Fibroblast of the aortic adventitia (primary cell): ENCODE measurements at places on chromosomes 4 and X. TPM values are rescaled to one million over a fixed set of nuclear protein-coding genes. Genes with fewer than 3 reads are reported as not detected.
A peak's percentile ranks its signal among the peaks of the same experiment; 100 is the strongest.

ETDA gene
- total RNA-seq: not detected in 2 replicates

NHS gene
- total RNA-seq: 1.6 and 11.6 TPM in 2 replicates

TRIML2 gene
- not detected in 2 replicates for total RNA-seq

SOX3 gene
- total RNA-seq: not detected in 2 replicates

GRCh38 chr4:48270951-48271473 lies 1.4 kb upstream of the TEC start:
- DNase-seq: no peak

DNA sequence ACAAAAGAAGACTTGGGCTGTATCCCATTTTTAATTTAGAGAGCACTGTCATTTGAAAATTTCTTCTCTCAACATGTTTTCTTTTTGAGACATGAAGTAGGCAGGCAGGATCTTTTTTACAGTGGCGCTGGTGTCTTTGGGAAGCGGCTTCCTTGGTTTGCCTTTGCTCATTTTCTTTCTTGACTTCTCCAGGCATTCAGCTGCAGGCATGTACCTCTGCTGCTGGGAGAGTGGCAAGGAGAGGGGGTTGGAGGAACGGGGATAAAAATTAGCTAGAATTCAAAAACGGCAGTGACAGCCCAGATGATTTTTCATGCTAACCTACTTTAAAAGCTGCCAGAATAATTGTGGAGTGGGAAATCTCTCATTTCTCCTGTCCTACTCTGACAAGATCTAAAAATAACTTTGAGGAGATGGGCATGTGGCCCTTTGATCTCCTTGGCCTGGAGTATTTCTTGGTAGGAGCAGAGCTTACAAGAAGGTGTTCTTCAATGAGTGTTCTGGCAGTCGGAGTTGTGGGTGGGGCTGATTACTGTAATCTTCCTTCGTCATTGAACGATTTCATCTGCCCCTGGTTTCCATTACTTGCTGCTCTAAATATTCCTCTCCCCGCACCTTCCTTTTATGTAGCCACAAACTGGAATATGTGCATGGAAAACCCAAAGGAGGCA lies 54.8 kb downstream of the TBL1X start:
- peak; percentile 62 for DNase-seq

GRCh38 chrX:47229427-47229826 lies 3.4 kb upstream of the USP11 start:
- DNase-seq: no peak

DNA sequence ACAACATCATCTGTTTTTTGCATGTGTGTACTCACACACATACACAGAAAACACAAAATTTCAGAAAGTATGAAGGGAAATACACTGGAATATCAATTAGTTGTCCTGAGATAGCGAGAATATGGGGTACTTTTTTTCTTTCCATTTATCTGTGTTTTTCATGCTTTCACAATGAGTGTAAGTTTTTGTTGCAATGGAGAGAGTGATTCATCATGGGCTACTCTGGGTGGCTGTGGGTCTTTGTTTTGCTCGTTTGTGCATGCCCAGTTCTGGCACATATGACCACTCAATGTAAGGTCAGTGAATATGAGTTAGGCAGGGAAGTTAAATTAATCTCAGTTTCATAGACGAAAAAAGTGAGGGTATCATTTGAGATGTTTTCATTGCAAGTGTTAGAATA lies 26.9 kb downstream of the XK start:
- DNase-seq: peak; percentile 19

DNA sequence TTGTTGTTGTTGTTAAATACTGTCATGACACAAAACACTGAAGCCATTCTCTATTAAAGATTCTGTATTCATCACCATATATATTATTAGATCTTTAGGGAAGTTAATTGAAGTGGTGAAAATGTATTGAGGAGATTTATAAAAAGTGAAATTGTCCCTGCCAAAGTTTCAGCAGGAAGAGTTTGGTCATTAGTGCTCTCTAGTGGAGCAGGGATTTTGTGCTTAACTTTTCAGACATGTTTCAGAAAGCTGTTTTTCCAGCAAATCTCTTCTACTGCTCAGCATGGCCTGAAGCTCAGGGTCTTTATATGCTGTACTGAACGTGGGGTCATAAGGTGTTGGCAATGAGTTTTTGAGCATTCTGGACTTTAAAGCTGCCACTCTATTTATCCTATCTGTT lies 36.7 kb upstream of the CXXC4 start:
- DNase-seq: no peak

DNA sequence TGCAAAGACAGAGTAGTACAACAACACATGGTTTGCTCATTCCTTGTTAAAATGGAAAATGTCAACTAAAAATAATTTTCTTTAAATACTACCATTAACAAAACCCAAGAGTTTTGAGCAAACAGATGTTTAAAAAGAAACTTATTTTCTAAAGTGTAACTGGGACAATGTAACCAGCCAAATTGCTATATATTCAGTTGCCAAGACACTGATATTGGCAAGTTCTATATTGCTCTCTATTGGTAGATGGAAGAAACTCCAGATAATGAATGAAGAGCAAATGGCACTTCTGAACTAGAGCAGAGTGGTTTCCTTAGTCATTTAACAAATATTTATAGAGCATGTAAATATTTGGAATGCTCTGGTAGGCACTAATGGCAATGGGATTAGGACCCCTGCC lies 966.2 kb downstream of the RPA4 start:
- no peak for DNase-seq

GRCh38 chrX:129606918-129607317 lies 47.8 kb downstream of the APLN start:
- peak; percentile 68 for DNase-seq

DNA sequence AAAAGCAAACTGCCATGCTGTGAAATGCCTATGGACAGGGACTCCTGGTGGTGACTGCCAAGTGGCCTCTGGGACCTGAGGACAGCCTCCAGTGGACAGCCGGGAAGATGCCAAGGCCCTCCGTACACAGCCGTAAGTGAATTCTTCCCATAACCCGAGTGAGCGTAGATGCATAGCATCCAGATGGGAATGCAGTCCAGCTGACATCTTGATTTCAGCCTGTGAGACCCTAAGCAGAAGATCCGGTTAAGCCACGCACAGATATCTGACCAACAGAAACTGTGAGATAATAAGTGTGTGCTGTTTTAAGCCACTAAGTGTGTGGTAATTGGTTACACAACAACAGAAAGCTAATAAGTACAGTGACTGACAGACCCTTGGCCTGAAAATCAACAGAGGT lies 55.9 kb downstream of the TMEM156 start:
- DNase-seq: no peak

GRCh38 chr4:110165382-110166286 lies 32.8 kb downstream of the ELOVL6 start:
- DNase-seq: peak; percentile 59

- DNase-seq: no peak
Measured at GRCh38 chr4:134935320-134935719, 733.7 kb upstream of the PABPC4L start.

- no peak for DNase-seq
Measured at GRCh38 chr4:184282895-184283654, 65.4 kb upstream of the ENPP6 start.

DNA sequence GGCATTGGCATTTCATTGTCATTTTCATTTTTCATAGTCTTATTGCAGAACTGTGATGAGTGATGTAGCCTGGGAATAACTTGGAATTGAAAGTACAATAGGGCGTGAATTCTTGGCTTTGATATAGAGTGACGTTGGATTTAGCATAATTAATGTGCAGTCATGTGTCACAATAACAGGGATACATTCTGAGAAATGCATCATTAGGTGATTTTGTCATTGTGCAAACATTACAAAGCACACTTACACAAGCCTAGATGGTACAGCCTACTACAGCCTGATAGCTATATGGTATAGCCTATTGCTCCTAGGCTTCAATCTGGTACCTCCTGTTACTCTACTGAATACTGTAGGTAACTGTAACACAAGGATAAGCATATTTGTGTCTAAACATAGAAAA lies 300.8 kb downstream of the DTHD1 start:
- DNase-seq: no peak

DNA sequence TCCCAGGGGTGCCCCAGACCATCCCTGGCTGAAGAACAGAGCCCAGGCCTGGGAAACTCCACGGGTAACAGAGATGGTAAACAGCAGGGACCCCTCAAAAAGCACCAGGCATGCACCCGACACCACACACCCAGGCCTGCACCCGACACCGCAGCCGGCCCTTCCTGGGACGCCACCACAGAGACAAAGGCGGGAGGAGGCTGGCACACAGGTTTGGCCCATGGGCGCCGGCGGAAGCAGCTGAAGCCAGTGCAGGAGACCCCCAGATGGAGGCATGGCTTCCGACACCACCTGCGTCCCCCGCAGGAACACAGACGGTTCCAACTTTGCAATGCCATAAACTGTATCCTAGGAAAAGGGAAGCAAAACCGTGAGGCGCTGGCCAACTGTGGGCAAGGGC lies 22.3 kb downstream of the CTBP1 start:
- DNase-seq: no peak

DNA sequence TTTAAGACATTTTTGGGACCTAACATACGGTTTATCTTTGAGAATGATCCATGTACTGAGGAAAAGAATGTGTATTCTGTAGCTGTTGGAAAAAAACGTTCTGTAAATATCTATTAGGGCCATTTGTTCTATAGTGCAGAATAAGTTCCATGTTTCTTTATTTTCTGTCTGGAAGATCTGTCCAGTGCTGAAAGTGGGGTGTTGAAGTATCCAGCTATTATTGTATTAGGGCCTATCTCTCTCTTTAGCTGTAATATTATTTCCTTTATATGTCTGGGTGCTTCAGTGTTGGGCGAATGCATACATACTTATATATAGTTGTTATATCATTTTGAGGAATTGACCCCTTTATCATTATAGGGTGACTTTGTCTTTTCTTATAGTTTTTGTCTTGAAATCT lies 24.7 kb downstream of the MAGEC1 start:
- no peak for DNase-seq

DNA sequence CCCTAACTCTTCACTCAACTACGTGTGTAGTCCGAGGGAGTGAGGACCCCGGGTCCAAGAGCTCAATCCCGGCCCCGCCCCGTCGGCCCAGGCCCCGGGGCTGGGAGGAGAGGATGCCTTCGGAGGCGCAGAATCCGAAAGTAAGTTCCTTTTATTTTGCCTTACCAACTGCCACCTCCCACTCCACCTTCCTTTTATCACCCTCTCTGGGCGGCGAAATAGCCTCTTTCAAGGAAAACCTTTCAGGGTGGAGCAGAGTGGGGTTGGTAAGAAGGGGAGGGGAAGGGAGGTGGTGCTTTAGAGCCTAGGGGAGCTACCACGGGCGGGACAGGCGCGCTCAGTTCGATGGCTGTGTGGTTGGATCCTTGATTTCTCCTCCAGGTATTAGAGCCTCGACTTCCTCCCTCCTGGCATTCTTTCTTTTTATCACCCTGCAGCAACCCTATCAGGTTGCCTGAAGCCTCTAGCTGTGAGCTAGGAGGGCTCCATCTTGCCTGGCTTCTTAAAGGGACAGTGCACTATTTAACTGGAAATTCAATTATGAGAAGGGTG lies 191.2 kb downstream of the RRAGB start:
- DNase-seq: no peak

GRCh38 chr4:83113429-83113786 lies 1.1 kb downstream of the PLAC8 start:
- DNase-seq: no peak

DNA sequence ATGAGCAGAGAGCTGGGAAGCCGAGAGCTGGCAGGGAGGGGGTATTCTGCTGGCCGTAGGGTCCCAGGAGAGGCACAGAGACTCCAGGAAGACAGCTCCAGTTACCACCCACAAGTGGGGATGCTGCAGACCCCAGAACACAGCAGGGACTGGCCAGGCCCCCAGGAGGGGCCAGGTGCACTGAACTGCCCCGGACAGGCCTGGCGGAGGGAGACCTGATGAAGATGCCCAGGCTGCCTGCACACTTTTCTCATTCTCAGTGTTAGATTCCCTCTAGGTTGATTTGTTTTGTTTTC lies 110.8 kb downstream of the CPZ start:
- no peak for DNase-seq

GRCh38 chr4:74675673-74676279 lies 118.5 kb downstream of the BTC start:
- peak; percentile 83 for DNase-seq

DNA sequence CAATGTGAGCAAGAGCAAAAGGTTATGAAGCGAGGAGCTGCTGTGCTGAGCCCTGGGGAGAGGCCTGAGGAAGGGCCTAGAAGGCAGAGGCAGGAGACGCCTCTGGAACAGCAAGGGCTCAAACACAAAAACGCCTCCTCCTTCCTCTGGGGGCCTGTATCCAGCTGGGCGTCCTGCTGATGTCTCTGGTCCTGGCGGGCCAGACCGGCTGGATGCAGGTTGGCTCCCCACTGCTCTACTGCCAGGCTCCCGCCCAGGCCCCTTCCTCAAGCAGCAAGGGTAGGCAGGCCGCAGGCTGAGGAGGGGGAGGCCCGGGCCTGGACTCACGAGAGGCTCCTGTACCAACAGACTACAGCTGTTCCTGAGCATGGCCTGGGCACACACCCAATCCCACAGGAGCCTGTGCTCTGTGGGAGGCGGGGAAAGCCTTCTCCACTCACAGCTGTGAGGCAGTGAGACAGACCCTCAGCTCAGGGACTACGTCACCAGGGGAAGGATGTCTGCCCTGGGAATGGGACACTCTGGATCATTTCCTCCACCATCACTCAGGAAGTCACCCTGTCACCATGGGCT lies 2.3 kb downstream of the HAUS7 start:
- DNase-seq: no peak

DNA sequence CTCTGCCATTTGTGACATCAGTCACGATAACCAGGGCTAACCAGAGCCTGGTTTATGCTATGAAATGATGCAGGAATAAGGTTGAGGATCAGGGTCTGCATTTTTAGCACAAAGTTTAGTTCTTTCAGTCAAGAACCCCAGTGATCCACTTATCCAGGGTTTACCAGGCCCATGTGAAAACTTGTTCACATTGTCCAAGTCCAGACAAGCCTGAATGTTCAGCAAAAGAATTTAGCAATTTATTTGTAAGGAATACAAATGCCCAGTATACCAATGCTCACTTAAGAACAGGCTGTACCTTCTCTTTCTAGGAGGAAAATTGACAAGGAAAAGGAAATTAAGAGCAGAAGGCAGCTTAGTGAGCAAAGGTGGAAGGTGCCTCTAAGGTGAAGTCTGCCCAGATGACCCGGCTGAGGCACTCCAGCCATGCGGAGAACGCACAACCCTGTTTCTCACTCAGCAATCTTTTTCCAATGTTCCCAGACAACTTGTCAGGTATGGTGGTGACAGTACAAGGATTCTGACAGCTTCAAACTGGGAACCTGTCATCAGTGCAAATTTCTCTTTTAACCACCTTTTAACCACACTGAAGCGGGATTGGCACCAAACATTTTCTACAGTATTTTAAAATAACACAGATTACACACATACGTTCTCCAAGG lies 54.0 kb downstream of the TBC1D9 start:
- DNase-seq: no peak

- no peak for DNase-seq
Measured at GRCh38 chr4:15832523-15833451, 54.7 kb downstream of the CD38 start.

DNA sequence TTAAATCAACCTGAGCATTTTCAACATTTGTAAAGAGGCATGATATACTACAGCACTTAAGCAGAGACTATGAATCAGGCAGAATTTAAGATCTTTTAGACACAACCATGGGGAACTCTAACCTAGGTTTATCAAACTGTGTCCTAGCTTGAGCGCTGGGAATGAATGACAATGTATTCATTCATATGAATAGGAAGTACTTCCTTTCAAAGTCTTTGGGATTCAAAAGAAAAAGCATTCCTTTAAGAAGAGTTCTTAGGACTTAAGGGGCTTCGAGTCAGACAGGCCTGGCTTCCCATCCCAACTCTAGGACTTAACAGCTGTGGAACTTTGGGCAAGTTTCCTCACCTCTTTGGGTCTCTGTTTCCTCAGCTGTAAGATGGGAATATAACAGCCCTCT lies 104.6 kb downstream of the ANAPC4 start:
- DNase-seq: no peak

- peak; percentile 99 for DNase-seq
Measured at GRCh38 chr4:84691170-84691691, 108.3 kb downstream of the CDS1 start.
